Progenitor cell of endocrine pancreas (in vitro differentiated cells): ENCODE measurements at places on chromosomes 13 and 19.

GRCh38 chr13:30798776-30799355 is 63.5 kb downstream of the ALOX5AP start:
- DNase-seq = no peak

DNA sequence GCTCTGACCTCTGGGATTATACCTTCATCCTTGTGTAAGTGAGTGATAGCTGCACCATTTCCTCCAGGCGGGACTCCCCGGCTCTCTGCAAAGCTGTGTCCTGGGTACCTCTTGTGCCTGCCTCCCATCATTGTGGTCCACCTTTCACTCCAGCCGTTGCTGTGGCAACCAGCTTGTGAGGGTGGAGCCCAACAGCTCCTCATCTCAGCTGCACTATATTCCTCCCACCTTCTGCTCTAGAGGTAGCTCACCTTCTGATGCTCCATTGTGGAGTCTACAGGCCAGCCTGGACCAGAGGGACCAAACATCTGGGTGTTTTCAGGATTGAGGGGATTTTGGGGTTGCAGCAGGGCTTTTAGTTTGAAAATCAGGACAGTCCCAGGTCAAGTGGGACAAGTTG is 708.2 kb downstream of the UQCRFS1 start:
- no peak for DNase-seq

DNA sequence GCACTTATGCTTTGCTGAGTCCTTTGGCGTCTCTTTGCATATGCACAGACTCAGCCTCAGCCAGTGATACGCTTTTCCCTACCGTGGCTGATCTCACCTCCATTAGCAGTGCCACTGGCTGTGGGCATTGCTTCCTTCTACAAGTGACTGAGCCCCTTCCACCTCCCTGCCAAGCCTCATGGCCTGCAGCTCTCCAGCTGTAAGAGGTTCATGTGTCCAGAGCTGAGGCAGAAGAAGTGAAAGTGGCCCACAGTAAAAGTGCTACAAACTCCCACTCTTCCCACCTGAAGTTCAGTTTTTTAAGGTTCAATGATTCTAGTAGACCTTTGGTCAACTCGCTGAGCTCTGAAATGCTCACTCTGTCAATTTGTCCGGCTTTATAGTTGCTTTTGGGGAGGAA is 44.7 kb downstream of the SMARCA4 start:
- no peak for DNase-seq

GRCh38 chr13:54241719-54242118 is 1213.1 kb downstream of the OLFM4 start:
- no peak for DNase-seq

- peak; percentile 56 for DNase-seq
Observed at GRCh38 chr19:49114630-49115363, 627 bp downstream of the LIN7B start.

GRCh38 chr19:49437231-49437630 is 4.1 kb downstream of the SLC17A7 start:
- DNase-seq = no peak

DNA sequence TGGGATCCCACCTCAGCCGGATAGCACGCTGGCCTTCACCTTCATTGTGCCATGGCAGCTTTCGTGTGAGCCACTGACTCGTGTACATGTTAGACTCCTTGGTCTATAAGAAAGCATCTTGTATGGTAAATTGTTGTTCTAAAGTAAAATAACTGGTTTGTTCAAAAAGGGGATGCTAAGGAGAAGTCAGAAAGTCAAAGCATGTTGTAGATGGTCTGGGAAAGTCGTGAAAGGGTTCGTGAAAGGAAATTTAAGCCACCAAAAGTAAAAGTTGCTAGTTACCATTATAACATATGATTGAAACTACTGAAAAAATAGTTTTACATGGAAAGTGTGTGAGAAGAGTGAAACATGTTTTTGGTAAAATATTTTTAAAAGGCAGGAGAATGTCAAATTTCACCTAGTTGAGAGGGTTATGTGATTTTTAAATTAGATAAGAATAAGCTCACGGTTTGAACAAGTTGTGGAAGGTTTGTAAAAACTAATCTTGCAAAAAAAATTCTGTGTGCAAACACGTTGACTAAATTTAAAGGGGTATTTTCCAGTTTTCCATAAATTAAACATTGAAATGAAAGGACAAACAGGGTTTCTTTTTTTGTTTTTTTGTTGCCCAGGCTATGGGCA is 23.4 kb downstream of the DPRX start:
- no peak for DNase-seq

- DNase-seq = no peak
Observed at GRCh38 chr13:27921421-27921960, 1.7 kb downstream of the PDX1 start.

GRCh38 chr19:41928221-41928683 is at the start of gene ERFL:
ERFL (minus strand) TSS chr19:41928449; CDS start chr19:41912919, 15,530 bp downstream.
- no peak for DNase-seq

DNA sequence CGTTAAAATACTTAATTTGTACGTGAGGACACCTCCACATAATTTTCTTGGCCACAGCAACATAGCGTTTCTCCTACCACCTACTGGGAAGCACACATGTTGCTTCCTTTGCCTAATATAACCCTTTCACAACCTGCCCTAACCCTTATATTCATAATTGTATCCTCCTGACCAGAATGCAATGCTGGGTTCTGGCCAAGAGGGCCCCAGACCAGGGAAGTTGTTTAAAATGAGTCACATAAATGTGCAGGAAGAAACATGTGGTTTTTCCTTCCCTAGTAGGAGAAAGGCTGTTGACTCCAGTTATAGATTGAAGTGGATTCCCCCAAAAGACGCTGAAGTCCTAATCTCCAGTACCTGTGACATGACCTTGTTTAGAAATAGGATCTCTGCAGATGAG is 187.3 kb downstream of the NUFIP1 start:
- DNase-seq = no peak

- no peak for DNase-seq
Observed at GRCh38 chr19:30049226-30049625, 107.2 kb downstream of the URI1 start.

DNA sequence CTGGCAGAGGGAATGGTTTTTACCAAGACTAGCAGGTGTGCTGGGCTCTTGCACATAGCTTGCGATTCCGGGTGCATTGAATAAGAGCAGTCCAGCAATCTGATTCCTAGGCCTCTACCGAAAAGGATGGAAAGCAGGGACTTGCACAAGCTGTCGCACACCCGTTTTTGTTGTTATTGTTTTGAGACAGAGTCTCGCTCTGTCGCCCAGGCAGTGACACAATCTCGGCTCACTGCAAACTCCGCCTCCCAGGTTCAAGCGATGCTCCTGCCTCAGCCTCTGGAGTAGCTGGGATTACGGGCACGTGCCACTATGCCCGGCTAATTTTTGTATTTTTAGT is 5.5 kb downstream of the EBI3 start:
- no peak for DNase-seq

DNA sequence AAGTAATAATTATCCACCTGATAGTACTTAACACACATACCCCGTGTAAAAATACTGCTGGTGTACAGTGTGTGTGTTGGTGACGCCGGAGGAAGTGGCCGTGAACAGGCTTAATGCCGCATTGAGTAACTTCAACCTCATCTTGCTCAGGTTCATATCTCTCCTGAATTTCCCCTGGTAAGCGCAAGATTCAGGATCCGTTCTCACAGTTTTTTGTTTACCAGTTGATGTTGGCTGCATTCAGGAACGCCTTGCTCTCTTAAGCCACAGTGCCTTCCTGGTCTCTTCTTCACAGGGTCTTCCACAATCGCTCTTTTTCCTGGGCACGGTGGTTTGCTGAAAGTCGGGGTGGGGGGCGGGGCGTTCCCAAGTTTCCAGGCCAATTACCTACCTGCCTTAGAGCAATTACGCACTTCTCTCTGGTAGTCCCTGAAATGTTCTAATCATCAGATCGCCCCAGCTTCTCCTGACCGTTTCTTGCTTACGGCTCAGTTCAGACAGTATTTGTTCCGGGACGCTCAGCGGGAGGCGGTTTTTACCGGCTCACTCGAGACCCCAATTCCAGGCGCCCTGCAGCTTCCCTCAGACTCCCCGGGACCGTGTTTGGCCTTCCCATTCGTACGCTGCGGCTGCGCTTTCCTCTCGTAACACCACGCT is 706 bp upstream of the DNAJC3 start:
- no peak for DNase-seq
